ENCODE measurements at places on chromosomes 12 and 14.

DNA sequence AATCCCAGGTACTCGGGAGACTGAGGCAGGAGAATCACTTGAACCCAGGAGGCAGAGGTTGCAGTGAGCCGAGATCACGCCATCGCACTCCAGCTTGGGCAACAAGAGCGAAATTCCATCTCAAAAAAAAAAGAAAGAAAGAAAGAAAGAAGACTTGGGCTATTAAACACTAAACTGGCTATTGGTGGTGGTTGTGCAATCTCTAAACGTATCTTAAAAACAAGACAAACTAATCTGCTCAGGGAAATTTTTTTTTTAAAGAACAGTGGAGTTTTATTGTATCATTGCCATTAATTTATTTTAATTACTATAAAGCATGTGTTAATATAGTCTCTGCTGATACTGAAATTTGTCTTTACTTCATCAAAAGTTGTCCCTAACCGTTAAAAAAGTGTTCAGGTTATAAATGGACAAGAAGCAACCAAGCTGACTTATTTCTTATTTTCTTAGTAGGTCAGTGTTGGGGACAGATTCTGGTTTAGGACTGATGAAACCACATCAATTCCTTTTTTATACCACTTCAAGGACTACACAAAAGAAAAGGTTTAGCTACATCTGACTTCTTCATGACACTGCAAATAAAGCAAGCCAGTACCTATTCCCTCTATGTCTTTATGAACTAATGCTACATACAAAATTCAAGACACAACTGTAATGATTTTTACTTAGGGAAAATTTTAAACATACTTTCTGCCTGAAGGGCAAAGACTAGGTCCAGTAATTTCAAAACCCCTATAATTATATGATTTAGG is 68.7 kb upstream of the KRAS start:
- no peak for DNase-seq

DNA sequence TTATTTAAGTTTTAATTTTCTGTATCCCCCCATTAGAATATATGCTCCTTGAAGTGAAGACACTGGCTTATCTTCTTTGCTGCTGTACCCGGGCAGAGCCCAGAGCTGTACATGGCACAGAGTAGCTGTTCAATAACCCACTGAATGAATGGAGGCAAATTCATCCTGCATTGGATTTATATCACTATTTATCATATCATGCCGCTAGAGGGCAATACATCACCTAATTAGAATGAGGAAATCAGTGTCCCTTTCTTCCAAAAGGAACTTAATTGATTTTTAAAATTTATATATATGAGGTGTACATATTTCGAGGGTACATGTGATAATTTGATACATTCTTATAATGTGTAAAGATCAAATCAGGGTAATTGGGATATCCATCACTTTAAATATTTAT is 89.2 kb upstream of the TMEM260 start:
- DNase-seq, result no peak

GRCh38 chr12:110023059-110023980 is 24.1 kb downstream of the ANKRD13A start:
- no peak for DNase-seq

- no peak for DNase-seq
Measured at GRCh38 chr14:70281939-70282338, 77.5 kb downstream of the COX16 start.

DNA sequence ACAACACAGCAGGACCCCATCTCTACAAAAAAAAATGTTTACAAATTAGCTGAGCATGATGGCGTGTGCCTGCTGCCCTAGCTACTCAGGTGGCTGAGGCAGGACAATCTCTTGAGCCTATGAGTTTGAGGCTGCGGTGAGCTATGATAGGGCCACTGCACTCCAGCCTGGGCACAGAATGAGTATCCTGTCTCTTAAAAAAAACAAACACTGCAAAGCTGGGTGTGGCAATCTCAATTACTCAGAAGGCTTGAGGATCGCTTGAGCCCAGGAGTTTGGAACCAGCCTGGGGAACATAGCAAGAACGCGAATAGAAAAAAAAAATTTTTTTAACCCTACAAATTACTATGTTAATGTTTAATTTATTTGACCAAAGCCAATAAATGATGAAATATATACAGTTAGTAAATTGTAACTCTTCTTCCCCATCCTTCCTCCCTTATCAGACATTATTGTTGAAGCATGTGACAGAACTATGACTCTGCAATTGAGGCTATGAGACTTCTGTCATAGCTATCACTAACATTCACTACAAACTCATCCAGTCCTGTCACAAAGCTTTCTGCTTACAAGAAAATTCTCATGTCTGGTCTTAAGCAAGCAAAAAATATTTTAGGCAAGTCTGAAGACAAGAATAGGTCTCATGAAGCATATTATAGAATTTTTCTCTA is 9.8 kb downstream of the BTBD7 start:
- DNase-seq, result no peak

- no peak for DNase-seq
Measured at GRCh38 chr12:28132398-28132797, 57.9 kb upstream of the CCDC91 start.

- no peak for DNase-seq
Measured at GRCh38 chr14:33413381-33413780, 474.7 kb downstream of the NPAS3 start.
